ENCODE measurements at places on chromosomes 16 and 17.

- DNase-seq: no peak
These were observed 1.0 kb upstream of the SALL1 start for GRCh38 chr16:51151961-51152663.

DNA sequence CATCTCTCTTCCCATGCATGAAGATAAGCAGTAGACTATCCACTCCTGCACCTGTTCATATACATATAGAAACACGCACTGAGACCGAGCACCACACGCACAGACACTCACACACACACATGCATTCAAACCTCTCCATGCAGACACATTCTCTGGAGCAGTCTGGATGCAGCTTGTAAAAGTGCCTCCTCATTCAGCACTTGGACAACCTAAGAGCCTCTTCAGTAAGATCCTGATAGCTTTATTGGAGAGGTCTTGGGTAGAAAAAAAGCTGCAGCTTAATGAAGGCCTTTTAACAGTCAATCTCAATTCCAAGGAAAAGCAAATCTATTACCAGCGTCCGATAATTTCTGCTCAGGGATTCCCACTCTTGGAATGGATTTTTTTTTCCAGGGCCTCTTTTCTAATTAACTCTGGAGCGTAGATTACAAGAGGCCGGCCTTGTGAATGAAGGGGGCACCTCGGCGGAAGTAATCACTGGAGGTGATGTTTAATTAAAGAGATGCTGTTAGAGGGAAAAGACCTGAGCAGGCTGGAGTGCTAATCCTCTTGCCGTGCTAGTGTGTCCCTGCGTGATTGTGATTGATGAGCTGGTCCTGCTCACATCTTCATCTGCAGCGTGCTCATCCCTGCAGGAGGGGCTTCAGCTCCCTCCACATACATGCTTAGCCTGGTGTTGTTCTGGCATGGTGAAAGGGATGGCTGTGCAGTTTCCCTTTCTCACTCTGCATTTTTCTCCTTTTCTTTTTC lies 155.1 kb downstream of the RBFOX1 start:
- no peak for DNase-seq

DNA sequence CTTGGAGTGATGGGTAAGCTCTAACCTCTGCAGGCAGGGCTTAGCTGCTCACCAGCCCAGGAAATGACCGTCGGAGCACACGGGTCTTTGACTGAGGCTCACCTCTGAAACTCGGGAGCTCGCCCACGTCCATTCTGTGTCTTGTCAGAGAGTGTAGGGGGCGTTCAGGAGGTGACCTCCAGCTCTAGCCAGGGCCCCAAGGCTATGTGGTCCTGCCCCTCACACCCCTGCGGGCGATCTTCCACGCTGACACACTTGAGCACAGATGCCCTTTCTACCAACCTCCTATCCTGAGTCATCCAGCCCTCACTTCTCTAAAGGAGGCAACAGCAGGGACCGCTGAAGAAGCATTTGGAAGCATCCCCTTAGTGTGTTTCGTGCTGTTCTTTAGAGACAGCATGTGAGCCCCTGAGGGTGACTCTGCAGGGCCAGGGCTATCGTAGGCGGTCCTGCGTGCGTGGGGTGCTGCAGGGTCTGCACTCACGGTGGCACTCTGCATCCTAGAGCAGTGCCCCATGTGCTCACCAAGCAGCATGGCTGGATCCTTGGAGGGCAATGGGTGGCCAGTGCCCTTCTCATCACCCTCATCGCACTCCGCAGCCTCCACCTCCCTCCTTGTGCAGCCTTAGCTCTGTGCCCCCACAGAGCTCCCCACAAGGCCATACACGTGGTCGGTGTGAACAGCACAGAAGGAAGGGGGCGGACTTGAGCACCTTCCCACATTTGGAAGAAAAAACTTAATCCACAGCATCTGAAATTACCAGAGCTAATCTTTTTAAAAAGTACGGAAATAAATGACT lies 33.8 kb downstream of the SLC47A1 start:
- DNase-seq: no peak

- DNase-seq: no peak
These were observed at the start of gene NR1D1 for GRCh38 chr17:40100419-40100668. NR1D1 (minus strand) TSS chr17:40100589; CDS start chr17:40100094, 495 bp downstream.

- no peak for DNase-seq
These were observed 9.8 kb upstream of the RABEP1 start for GRCh38 chr17:5272322-5272721.

DNA sequence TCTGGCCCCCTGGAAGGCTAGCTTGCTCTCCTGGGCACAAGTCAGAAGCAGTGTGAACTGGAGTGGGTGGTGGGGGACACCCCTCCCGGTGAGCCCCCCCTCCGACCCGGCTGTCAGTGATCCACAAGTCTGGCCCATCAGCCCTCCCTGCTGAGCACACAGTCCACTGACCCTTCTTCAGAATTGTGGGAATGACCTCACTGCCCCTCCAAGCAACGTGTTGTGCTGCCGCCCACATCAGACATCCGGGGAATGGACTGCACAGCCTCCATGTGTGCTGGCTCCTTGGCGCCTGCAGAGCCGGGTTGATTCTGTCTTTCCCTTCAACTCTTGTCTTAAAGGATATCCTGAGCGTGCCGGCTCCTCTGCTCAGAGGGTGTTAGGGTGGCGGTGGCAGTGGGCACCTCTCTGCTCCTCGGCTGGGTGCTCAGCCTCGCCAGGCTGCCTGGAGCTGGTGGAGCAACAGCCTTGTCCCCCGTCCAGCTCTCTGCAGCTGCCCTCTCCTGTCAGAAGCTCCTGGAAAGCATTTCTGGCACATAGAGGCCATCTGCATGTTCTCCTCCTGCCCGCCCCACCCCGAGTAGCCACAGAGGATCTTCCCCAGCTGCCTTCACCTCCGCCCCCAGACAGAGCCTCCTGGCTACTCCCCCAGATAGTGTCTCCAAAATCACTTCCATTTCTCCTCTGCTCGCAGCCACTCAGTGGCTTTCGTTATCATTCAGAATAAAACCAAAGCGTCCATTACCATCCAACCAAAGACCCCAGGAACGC lies 19.8 kb downstream of the NPTX1 start:
- DNase-seq: no peak

GRCh38 chr17:70653850-70654249 lies 484.5 kb downstream of the KCNJ2 start:
- no peak for DNase-seq

- no peak for DNase-seq
These were observed 4.2 kb downstream of the RPL19 start for GRCh38 chr17:39204245-39204644.

- DNase-seq: no peak
These were observed 281.7 kb upstream of the TBX2 start for GRCh38 chr17:61117983-61118382.

GRCh38 chr16:20681821-20682760 lies 15.4 kb downstream of the ACSM1 start:
- no peak for DNase-seq

DNA sequence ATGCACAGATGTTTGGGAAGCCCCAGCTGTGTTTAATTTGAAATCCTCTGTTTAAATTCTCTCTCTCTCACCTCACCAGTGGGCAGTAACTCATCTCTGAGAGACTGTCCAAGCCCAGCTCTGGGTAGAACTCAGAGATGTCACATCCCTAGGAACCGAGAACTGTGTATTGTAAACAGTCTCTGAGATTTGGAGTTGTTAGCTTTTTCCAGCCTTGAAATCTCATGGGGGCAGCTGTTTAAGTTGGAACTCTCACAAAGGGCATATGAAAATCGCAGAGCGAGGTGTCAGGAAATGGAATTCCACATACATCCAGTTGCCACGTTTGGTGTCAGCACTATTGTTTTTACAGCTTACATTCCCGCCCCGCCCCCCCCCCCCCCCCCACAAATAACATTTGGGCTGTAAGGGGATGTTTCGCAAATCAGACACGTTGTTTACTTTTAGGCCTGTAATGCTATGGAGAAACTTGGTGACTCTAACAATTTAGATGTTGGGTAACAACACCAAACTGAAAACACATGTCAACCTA lies 34.3 kb downstream of the VPS35L start:
- no peak for DNase-seq

DNA sequence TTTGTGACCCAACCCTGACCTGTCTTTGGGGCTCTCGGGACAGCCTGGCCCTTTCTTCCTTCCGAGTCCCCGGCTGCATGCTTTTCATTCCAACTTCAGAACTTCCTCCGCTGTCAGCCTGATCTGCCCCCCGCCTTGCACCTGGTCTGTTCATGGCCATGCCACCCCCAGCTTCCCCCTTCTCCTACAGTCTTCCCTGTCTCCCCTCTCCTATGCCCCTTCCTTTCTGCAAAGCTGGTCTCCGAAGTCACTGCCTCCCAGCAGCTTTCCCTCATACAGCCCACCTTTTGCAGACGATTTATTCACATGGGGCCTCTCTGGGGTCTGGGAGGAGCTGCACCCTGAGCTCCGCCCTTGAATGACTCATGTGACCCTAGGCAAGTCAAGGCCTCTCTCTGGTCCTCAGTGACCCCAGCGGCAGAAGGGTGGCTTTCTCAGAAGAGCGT lies 47.1 kb upstream of the SDK2 start:
- DNase-seq: no peak

GRCh38 chr16:89565506-89566372 lies 5.3 kb downstream of the RPL13 start:
- no peak for DNase-seq

GRCh38 chr16:71594000-71594646 lies 17.2 kb upstream of the TAT start:
- DNase-seq: no peak

GRCh38 chr17:56317351-56318208 lies 164.3 kb downstream of the ANKFN1 start:
- DNase-seq: no peak
